Osteoblast (primary cell): ENCODE measurements at places on chromosomes 4 and X. TPM values are rescaled to one million over a fixed set of nuclear protein-coding genes. Genes with fewer than 3 reads are reported as not detected.

The BTC gene
- 0.29 and 0.36 TPM in 2 replicates for total RNA-seq

The JADE3 gene
- total RNA-seq = 4.7 and 5.0 TPM in 2 replicates

The TLR2 gene
- total RNA-seq = 0.29 and 0.36 TPM in 2 replicates

The SLC30A9 gene
- total RNA-seq = 58.3 and 58.6 TPM in 2 replicates

The TET2 gene
- 15.0 and 15.9 TPM in 2 replicates for total RNA-seq

GRCh38 chr4:177968817-177969442 is 526.7 kb upstream of the AGA start:
- no peak for DNase-seq

DNA sequence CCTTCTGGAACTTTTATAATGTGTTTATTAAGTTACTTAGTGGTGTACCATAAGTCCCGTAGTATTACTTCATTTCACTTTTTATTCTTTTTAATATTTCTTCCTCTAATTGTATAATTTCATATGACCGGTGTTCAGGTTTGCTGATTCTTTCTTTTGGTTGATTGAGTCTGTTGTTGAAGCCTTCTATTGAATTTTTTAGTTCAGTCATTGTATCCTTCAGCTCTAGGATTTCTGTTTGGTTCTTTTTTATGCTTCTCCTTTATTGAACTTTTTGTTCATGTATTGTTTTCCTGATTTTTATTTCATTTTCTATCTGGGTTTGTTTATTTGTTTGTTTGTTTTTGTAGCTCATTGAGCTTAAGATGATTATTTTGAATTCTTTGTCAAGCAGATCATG is 8.8 kb downstream of the CEP44 start:
- DNase-seq = no peak

DNA sequence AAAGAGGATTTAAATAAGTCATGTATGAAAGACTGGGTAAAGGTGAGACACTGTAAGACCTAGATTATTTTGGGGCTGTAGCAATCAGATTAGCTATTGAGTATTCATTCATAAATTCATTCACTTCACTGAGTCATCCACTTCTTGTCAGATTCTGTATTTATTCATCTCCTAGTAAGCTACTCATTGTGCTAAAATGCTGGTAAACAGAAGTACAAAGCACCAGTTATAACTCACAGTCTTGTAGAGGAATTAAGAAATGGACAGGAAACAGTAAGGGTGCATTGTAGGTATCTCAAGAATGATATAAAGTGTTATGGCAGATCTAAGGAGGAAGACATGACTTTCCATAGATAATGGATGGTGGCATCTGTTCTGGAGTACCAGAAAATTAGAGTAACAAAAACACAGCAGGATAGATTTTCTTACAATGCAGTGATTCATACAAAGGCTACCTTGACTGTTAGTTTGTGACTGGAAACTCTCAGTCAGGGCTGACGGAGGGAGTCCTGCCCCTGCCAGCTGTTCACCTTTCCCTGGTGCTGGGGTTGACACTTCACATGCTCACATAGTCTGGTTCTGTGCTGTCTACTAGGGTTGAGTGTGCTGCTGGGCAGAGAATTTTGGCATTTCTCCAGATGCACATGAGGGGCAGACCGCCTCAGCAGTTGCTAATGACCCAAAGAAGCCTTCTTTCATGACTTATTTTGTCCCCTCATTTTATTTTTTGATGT is 26.5 kb upstream of the HAND2 start:
- no peak for DNase-seq
